Stimulated activated CD4-positive, alpha-beta T cell treated with anti-CD3 and anti-CD28 coated beads, Interleukin-2, amount 100 ng/mL, for 48 hours (primary cell): ENCODE measurements at places on chromosomes 12 and 14.

DNA sequence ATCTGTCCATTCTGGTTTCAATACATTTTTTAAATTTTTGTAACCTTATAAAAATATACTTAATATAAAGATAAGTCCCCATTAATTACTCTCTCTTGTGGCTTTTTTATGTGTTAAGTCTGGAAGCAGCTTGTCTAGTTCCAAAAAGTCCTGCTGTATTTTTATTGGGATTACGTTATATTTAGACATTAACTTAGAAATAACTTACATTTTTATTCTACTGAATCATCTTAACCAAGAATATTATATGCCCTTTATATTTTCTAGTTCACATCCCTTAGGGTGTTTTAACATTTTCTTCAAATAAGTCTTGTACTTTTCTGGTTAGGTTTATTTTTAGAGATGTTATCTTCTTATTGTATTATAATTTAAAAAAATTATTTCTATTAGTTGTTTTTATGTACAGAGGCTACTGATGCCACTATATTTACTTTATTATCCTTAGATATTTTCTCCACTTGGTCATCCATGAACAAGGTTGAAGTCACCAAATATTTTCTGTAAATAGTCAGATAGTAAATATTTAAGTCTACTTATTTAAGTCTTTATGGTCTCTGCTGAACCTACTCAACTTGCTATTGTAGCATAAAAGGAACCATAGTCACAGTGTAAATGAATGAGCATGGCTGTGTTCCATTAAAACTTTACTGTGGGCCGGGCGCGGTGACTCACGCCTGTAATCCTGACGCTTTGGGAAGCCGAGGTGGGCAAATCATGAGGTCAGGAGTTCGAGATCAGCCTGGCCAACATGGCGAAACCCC lies 132.4 kb upstream of the NEDD1 start:
- no peak for DNase-seq

GRCh38 chr12:71878208-71878607 lies 38.6 kb downstream of the TBC1D15 start:
- no peak for DNase-seq

DNA sequence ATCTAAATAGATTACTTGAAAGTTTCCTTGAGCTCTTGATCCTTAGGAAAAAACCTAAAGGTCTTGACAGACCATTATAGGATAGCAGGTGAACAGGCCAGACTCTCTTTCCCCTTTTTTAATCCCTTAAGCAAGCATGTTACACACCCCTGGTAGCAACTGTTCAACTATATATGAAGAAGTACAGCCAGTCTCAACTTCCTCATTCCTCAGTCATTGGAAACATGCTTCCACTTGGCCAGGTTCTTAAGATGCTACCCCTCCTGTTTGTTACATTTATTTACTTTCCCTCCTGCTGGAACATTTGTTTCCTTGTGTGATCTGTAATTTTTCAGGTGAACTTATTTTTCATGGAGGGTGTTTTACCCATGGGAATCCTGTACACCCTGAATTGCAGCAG lies 124.1 kb downstream of the ARMH4 start:
- no peak for DNase-seq

DNA sequence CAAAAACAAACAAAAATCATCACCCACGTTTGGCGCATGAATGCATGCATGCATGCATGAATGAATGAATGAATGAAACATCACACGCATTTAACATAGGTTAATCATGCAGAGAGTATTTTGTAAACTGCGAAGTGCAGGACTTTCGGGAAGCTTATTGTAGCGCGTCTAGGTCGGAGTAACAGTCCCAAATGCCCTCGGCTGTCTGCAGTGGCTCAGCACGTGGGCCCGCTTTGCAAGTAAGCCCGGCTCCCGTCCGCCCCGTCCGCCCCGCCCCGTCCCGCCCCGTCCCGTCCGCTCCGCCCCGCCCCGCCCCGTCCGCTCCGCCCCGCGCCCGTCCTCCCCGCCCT lies 263 bp upstream of the IFT81 start:
- no peak for DNase-seq

DNA sequence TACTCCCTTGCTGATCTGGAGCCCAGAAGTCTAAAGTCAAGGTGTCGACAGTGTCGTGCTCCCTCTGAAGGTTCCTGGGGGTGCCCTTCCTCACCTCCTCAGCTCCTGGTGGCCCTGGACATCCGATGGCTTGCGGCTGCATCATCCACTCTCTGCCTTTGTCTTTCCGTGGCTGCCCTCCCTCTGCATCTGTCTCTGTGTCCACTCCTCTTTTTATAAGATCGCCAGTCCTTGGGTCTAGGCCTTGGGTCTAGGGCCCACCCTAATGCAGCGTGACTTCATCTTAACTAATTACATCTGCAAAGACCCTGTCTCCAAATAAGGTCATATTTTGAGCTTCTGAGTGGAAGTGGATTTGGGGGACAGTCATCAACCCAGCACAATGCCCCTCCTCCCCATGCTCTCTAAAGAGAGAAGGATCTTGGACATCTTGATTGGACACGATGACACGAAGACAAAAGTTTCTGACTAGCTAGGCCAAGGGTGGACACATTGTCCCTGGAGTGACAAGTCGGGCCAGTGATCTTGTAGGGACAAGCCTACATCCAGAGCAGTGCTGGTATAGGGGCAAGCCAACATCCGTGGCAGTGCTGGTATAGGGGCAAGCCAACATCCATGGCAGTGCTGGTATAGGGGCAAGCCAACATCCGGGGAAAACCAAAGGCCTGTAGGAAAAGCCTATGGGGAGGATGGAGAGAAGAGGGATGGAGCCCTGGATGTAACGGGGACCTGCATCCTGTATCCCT lies 93.9 kb upstream of the DIO3 start:
- DNase-seq, result no peak

GRCh38 chr12:131471271-131471905 lies 239.5 kb upstream of the SFSWAP start:
- DNase-seq, result no peak

DNA sequence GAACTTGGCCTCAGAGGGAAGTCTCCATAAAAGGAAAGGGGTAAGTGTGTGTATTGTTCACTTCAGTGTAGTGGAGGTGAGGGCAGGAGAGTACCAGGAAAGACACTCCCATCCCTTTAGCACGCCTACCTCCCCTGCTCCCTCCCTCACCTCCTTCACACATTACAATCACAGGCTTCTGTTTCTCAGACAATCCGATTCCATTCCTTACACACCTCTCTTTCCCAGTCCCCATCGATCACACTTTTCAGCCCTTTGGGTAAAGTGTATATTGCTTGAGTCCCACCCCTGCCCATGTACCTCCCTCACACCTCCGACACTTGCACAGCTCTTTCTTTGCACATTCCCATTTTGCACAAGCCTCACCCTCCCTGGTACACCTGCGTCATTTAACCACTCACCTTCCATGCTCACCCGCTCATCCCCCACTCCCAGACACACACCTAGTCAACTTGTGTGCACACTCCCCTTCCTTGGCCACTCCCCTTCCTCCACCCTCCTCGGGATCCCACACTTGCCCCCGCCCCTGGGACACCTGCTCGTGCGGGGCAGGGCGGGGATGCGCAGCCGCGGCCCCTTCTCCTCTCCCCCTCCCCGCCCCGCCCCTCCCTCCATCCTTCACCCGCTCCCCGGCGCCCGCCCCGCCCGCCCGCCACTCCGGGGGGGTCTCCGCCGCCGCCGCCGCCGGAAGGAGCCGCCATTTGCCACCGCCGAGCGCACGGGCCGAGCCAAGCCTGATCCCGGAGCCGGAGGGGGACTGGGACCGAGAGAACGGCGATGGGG lies at the start of gene MARCHF9:
Gene MARCHF9 (plus strand): TSS at position 693 of the 783 bp plus-strand sequence. CDS start 426 bp downstream, outside the sequence.
- DNase-seq, result peak; percentile 75

- no peak for DNase-seq
Measured at GRCh38 chr14:71322655-71323250, 415.5 kb downstream of the PCNX1 start.

DNA sequence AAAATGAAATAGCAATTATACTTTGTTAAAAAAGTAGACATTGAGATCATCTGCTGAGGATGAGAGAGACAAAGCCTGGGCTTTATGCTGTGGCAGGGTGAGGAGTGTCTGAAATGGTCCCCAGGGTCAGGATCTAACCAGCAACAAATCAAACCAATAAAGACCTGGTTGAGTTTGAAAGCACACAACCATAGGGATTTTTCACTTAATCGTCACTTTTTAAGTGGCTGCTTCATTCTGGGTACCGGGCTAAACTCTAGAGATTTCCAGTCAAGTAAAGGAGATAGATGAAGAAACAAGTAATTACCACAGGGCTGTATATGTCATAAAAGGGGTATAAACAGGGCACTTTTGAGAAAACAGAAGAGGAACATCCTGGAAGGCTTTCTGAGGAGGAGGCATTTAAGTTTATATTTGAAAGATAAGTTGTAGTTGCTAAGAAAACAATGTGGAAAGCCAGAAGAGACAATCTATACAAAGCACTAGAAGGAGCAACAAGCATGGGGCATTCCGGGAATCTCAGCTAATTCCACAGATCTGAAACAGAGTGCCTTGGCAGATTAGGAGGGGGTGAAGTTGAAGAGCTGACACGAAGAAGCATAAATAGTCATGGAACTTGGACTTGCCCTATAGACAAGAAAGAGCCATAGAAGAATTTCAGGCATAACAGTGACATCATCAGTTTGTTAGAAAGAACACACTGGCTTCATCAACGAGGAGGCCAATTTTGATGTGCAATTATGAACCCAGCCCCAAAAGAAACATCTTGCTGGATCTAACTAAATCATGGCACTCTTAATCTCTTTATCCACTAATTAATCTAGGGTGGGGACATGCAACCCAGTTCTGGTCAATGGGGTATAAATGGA lies 46.9 kb upstream of the FRS2 start:
- DNase-seq, result no peak

DNA sequence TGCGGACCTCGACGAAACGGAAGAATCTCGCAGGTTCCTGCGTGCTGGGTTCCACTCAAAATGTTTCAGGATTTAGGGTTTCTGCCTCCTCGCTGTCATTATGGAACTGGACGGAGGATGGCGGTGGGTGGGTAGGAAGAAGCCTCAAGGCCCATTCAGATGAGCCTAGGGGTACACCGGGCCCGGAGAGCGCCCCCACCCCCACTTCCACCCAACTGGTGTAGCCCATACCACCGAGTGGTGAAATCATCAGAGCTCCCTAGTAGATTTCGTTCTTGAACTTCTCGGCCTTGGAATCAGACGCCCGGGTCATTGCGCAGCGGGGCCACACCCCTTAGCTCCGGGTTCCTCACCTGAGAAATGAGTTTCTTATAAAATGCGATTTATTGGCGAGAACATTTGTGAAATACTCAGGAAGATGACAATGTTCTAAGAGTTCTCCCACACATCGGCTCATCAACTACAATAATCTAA lies 13.3 kb upstream of the TBX3 start:
- DNase-seq, result no peak

GRCh38 chr12:27646149-27646548 lies 50.1 kb upstream of the REP15 start:
- DNase-seq, result no peak

GRCh38 chr14:77988970-77989369 lies 181.2 kb upstream of the NRXN3 start:
- DNase-seq, result no peak

- DNase-seq, result no peak
Measured at GRCh38 chr14:64234877-64235651, 59.1 kb downstream of the ESR2 start.

- no peak for DNase-seq
Measured at GRCh38 chr12:110546339-110546738, 36.8 kb downstream of the PPTC7 start.

- no peak for DNase-seq
Measured at GRCh38 chr12:75476071-75476470, 4.5 kb upstream of the GLIPR1 start.

- no peak for DNase-seq
Measured at GRCh38 chr14:76337635-76338545, 38.0 kb upstream of the ESRRB start.

DNA sequence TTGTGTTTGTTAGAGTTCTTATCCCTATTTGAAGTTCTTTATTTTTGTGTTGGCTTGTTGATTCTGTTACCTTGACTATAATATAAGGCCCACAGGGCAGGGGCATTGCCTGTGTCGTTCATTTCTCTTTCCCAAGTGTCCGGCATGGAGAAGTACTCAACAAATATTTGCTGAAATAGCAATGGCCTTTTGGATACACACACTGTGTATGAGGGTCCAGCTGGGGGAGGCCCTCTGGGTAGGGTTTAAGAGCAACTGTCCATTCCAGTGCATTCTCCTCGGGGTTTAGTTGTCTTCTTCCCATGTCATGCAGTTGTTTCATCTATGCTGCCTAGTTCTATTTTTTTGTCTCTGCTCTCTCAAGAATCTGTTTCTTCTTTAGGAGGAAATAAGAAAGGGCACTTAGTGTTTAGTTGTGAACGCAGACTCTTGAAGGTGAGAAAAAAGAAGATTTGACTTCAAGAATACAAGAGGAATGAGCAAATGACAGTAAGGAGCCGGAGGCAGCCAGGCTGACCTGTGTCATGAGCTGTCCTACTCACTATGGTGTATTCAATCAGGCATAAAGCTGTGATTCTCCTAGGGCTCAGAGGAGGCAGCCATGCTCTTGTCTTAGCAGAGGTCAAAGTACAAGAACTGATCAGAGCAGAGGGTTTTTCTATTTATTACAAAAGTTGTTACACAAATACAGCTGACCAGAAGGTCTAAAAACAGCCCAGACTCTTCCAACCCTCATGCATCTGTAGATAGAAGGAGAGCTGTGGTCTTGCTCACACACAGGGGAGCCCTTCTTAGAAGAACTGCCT lies 10.2 kb downstream of the ERG28 start:
- DNase-seq, result no peak

DNA sequence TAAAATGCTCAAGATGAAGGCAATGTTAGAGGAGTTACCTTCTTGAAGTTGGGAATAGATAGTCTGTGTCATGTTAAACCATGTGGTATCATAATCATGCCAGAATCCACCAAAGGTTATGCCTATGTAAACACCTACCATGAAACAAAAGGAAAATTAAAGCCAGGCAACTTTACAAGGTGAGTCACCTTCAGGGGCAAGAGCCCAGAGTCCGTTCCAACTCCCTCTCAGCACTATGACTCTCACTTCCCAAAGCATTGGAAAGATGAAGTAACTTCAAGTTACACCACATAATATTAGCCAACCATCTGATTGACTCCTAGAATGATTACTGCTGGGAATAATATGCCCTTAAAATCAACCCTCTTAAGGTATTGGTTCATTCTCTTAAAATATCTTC lies 38.5 kb downstream of the CATSPERB start:
- DNase-seq, result no peak

GRCh38 chr14:105858676-105859025 lies 332.3 kb downstream of the TMEM121 start:
- DNase-seq, result no peak

- no peak for DNase-seq
Measured at GRCh38 chr12:48807981-48808380, 10.3 kb upstream of the CACNB3 start.

GRCh38 chr12:68317047-68317667 lies 15.0 kb downstream of the MDM1 start:
- DNase-seq, result peak; percentile 50

GRCh38 chr14:56129933-56130332 lies 11.7 kb downstream of the PELI2 start:
- DNase-seq, result no peak

- DNase-seq, result no peak
Measured at GRCh38 chr14:35632271-35632670, 98.3 kb downstream of the INSM2 start.
